HEK293T (cell line): ENCODE measurements at places on chromosomes 12 and 14.
A peak's percentile ranks its signal among the peaks of the same experiment; 100 is the strongest.

GRCh38 chr14:98140862-98141530 is 1131.0 kb downstream of the BCL11B start:
- DNase-seq: no peak

GRCh38 chr14:21735639-21736307 is 62.2 kb upstream of the OR4E1 start:
- DNase-seq: no peak

DNA sequence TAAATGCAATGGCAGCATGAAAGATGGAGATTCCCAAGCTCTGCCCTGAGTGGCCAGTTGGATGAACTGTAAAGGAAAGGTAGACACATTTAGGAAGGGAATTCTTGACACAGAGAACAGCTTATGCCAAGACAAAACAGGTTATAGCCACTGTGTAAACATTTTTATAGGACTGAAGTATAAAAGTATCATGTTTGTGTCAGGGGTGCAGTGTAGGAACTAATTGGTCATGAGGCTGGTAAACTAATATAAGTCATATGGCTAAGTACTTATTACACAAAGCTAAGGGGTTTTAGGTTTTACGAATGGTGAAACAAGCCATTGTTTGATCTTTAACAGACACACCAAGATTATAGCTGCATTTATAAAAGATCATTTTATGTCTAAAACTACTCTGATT is 207.7 kb upstream of the SLC16A7 start:
- no peak for DNase-seq

GRCh38 chr12:65860600-65860999 is 36.3 kb downstream of the HMGA2 start:
- no peak for DNase-seq

DNA sequence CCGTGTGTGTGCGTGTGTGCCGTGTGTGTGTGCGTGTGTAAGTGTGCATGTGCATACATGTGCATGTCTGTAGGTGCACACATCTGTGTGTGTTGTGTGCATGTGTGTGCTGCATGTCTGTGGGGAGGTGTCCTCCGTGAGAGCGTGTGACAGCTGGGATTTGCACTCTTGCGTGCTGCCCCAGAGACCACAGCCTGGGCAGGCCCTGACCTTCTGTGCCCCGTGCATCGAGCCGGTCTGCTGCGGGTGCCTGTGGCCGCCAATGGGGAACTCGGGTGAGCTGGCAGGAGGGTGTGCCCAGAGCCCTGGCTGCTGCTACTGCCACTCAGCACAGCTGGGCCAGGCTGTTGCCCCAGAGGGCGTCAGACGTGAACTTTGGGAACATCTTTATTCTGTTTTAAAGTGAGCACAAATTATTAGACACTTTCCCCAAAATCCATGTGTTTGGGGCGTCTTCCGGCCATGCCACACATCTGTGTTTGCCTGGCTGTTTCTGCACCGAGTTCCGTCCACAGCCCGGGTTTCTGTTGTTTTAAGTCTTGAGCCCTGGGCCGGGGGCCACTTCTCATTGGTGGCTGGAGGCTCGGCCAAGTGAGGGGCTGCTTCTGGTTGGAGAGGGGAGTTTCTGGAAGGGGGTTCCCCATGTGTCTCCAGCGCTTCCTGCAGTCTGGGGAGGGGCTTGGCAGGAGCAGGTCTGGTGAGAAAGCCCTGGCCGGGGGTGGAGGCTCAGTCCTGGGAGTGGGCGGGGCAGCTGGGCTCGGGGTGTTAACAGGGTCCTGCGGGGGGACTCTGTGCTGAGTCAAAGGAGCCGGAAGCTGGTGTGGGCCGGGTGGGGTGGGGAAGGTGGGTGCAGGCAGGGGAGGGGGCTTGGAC is 7.6 kb downstream of the CEP170B start:
- DNase-seq: no peak

DNA sequence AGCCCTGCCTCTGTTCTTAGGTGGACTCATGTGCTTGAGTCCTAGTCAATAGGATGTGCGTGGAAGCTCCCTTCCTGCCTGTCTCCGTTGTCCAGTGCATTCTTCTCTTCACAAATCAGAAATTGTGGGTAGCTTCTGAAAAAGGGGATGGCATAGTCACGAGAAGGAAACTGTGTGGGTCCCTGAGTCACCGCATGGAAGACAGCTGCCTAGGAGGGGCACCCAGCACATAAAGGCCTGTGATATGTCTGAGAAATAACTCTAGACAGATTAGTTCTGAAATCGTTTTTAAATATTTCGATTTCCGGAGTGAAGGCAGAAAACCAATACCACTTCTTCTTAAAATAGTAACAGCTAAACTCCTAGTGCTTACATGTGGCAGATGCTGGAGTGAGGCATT is 974.4 kb downstream of the BCL11B start:
- DNase-seq: no peak

- peak; percentile 79 for DNase-seq
These were observed 86.3 kb downstream of the VWF start for GRCh38 chr12:6038160-6038559.

DNA sequence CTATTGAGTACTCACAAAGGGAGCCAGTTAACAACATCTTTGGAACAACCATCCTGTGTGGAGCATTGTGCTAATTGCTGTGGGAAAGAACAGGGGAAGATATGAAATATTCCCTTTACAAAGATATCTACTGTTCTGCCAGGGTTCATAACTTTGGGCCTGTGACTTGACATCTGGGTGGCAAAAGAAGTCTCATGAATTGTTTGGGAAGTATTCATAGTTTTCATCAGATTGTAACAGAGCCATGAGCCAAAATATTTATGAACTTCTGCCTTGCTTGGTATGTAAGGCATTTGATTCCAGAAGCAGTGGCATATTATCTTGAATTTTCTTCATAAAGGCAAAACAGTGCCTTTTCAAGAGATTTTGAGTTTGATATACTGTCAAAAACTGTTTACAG is 816.2 kb downstream of the DIO2 start:
- DNase-seq: no peak

- no peak for DNase-seq
These were observed 22.8 kb downstream of the SERPINA1 start for GRCh38 chr14:94365624-94366023.

- no peak for DNase-seq
These were observed 396 bp downstream of the NDUFA9 start for GRCh38 chr12:4649358-4649661.

- DNase-seq: no peak
These were observed 2.8 kb upstream of the NID2 start for GRCh38 chr14:52071675-52072074.

- DNase-seq: no peak
These were observed at the start of gene OAS1 for GRCh38 chr12:112906712-112907414. Gene OAS1 (plus strand): TSS chr12:112906962. CDS start chr12:112907040, 78 bp downstream.

- no peak for DNase-seq
These were observed 116.6 kb downstream of the BCL11B start for GRCh38 chr14:99155173-99156089.

DNA sequence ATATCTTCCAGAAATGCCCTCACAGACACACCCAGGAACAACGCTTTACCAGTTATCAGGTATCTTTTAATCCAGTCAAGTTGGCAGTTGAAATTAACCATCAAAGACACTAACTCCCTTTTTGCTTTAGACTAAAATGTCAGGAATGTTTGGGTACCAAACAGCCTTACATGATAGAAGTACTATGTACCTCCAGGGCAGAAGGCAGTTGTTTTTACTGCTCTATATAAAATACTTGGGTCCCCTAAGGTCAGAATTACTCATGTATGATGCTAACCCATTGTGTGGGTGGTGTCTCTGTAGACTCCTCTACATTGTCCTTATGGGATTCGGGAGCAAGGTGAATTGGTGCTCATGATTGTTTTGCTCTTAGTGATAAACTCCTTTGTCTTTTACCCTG is 492.5 kb upstream of the FLRT2 start:
- DNase-seq: no peak

GRCh38 chr12:13200841-13201240 is 4.3 kb downstream of the EMP1 start:
- DNase-seq: no peak

DNA sequence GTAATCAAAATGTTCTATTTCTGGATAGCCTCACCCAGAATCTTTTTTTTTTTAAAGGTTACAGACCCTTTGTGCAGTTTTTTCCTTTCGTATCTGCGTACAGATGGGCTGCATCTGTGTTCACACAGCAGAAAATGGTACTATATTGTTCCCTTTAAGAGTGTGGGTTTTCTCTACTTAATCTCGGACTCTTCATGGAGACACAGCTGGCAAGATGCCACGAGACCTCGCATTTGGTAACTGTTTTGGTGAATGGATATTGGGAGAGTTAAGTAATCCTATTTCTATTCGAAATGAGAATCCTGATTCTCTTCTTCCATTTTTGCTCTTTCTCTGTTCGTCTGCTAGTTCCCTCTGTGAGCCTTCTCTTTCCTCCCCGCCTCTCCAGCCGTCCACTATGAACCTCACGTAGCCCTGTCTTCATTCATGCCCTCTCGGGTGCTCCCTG is 85.7 kb downstream of the SAMD4A start:
- no peak for DNase-seq

GRCh38 chr14:105582639-105583038 is 56.3 kb downstream of the TMEM121 start:
- DNase-seq: no peak

GRCh38 chr14:56581041-56581727 is 1.6 kb downstream of the TMEM260 start:
- no peak for DNase-seq

GRCh38 chr12:50665170-50665569 is 98.7 kb upstream of the ATF1 start:
- no peak for DNase-seq

DNA sequence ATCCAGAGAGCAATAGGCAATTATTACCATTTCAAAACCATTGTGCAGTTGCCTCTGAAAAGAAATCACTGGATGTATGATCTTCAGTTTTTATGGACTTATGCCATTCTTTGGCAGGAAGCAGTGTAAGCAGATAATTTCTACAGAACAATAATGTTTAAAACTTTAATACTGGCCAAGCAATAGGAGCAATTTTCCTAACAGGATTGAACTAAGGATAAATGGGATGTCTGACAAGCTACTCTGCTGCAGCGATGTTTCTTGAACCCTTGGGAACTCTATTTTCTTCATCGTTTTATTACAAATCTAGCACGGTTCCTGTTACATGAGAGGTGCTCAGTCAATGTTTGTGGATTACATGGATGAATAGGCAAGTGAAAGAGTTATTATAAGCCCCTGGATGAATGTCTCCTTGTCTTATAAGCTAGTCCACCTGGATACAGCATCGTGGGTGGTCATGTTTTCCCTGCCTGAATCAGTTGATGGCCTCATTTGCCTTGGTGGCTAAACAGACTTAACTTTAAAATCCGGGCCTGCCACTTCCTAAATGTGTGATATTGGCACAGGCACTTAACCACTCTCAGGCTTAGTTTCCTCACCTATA is 68.2 kb upstream of the MDM1 start:
- DNase-seq: no peak

DNA sequence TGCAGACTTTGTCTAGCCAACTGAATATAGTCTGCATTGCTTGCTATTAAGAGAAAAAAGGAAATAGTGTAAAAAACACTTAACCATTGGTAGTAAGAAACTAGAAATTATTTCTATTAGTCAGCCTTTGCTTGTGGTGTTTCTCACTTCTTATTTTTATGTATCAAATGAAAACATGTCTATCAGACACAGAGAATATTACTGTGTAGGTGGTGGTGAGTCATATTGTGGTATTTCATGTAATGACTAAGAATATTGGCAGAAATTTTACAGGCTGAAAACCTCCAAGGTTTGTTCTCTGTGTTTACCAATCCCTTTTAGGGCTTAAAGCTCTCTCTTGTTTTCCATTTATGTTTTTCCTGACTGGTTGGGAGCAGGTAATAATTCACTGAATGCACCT is 87.2 kb downstream of the DAAM1 start:
- no peak for DNase-seq

DNA sequence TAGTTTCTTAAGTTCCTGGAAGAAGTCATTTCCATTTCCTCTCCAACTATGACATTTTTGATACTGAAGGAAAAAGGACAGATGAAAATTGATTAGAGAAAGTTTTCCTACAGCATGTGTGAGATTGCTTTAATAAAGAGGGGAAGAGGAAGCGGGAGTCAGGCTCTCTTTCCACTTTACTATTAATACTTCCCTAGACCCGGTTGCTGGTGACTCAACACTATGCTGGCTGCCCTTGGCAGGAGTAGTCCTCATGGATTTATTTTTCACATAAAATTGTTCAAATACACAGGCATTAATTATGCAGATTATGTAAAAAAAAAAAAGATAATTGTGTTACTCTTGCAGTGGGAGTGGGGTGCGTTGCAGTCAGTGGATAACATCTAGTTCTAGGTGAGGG is 293.4 kb downstream of the EGLN3 start:
- no peak for DNase-seq

DNA sequence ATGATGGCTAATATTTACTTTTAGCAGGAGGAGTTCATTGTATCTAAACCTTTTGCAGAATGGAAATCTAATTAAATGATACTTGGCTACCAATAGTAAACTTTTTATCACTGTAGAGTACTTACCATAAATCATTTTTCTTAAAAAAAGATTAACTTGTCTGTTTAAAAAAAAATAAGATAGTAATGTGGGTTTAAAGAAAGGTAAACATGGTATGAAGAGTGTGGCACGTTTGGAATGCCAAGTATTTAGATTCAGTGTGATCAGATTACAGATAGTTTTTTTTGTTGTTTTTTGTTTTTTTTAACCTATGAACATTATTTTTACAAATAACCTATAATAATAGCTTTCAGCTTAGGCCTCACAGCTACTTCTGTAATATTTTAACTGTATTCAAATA is 25.8 kb downstream of the KTN1 start:
- DNase-seq: no peak

- DNase-seq: no peak
These were observed 49.5 kb downstream of the RBMS2 start for GRCh38 chr12:56571121-56571520.

DNA sequence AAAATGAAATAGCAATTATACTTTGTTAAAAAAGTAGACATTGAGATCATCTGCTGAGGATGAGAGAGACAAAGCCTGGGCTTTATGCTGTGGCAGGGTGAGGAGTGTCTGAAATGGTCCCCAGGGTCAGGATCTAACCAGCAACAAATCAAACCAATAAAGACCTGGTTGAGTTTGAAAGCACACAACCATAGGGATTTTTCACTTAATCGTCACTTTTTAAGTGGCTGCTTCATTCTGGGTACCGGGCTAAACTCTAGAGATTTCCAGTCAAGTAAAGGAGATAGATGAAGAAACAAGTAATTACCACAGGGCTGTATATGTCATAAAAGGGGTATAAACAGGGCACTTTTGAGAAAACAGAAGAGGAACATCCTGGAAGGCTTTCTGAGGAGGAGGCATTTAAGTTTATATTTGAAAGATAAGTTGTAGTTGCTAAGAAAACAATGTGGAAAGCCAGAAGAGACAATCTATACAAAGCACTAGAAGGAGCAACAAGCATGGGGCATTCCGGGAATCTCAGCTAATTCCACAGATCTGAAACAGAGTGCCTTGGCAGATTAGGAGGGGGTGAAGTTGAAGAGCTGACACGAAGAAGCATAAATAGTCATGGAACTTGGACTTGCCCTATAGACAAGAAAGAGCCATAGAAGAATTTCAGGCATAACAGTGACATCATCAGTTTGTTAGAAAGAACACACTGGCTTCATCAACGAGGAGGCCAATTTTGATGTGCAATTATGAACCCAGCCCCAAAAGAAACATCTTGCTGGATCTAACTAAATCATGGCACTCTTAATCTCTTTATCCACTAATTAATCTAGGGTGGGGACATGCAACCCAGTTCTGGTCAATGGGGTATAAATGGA is 46.9 kb upstream of the FRS2 start:
- no peak for DNase-seq
